ENCODE measurements at places on chromosomes 12 and 14. TPM values are rescaled to one million over a fixed set of nuclear protein-coding genes. Genes with fewer than 3 reads are reported as not detected.

TESPA1 gene
- not detected for polyA plus RNA-seq

STXBP6 gene
- not detected for polyA plus RNA-seq

GPR65 gene
- polyA plus RNA-seq: not detected

KLRD1 gene
- polyA plus RNA-seq: 0.09 TPM

SCNN1A gene
- polyA plus RNA-seq: not detected
